ENCODE measurements at places on chromosomes 12 and 14.

GRCh38 chr14:47674543-47675465, 601 bp downstream of the MDGA2 start:
- no peak for DNase-seq

- DNase-seq: no peak
Measured at GRCh38 chr14:98244966-98245569, 1026.9 kb downstream of the BCL11B start.

- DNase-seq: no peak
Measured at GRCh38 chr12:117036547-117036946, 62.7 kb downstream of the TESC start.

- DNase-seq: no peak
Measured at GRCh38 chr12:114638790-114639435, 45.1 kb downstream of the TBX3 start.

GRCh38 chr14:23437133-23438100, 2.0 kb upstream of the MYH7 start:
- DNase-seq: no peak

- DNase-seq: no peak
Measured at GRCh38 chr12:60212159-60213000, 616.6 kb downstream of the SLC16A7 start.

DNA sequence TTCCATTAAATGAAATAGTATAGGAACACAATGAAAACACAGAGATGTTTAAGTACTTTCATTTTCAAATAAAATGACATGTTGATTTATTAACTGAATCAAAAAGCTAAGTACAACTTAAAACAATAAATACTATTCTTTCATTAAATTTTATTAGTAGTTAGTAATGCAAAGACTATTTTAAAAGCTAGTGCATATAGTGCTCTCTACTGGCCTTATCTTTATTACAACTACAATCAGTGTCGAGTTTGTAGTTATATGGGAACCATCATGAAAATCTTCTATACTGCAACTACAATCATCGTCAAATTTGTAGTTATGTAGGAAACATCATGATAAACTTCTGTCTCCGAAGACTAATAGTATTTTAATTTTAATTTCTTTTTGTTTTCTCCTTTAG, 8.9 kb upstream of the LIN7A start:
- DNase-seq: no peak

DNA sequence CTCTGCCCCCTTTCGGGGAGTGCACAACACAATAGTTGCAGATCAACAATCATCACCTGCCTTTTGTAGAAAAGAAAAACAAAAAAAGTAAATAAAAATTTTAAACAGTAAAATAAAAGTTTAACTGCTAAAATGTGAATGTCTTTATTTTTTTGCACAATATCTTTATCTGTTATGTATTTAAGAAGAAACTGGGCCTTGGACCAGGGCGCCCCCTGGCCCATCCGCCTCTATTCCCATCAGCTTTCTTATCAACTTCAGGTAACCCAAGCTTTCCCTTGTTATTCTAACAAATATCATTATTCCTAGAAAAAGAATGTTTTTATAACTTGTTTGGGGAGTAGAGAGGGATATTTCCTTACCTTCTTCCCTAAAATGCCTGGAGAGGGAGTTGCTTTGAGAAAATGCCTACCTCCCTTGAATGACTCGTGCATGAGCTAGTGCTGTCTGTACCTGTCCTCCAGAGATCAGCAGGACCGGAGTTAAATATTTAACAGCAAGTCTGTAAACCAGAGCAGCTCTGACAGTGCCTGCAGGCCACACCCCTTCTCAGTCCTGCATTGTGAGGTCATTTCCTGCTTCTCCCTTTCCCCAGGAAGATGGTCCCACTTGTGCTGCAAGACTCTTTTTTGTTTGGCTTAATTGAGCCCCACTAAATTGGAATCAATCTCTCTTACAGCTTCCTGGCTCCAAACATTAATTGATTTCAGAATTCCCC, 192.8 kb upstream of the RGS6 start:
- no peak for DNase-seq

DNA sequence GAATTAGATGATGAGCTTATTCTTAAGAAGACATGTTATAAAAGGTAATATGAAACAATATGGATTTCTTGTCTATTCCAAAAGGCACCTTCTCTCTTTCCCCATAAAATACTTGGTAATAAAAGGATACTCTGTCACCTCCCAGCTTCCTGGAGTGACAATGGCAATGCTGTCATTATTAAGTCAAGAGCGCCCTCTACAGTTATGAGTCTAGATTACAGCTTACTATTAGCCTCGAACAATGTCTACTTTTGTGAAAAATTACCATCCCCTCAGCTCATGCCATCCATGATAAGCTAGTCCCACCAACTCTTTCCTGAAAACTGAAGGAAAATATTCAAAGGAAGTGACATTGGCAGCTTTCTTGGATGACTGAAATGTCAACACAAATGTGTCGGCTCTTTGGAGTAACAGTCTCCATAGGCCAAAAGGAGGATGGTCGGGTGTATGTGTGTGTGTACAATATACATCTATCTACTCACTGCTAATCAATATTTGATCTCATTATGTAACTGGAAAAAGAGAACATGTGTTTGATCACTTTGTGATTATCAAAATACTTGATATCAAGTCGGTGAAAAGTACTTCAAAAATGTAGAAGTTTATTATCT, 48.7 kb upstream of the CDKN3 start:
- no peak for DNase-seq

DNA sequence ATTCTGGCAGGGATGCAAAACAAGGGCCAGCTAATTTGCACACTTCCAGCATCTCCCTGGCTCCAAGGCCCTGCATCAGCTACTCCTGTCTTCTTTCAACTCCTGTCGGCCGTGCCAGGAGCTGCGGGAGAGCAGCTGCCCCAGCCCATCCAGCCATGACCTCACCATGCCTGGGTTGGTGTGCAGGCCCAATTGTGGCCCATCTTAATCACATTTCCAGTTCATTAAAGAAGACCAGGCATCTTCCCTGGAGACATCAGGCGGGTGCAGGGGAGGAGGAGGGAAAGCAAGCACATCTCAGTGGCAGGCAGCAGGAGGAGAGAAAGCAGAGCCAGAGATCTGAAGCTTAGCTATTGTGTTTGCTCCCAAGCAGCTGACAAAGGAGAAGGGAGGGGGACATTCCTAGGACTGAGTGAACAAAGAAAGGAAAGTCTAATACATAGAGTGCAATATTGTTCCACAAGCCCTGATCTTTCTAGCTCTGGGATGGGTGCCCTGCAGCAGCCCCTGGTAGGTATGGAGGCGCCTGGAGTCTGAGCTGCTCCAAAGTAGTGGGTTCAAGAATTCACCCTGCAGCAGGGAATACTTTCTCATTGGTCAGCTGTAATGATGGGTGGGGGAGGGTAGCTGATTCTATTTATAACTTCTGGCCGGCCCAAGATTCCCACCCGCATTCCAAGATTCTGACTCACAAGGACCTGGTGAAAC, 40.1 kb downstream of the VWF start:
- no peak for DNase-seq

- no peak for DNase-seq
Measured at GRCh38 chr12:2690348-2691005, 104.3 kb upstream of the FKBP4 start.

GRCh38 chr14:101939646-101940170, 24.7 kb upstream of the DYNC1H1 start:
- no peak for DNase-seq

- no peak for DNase-seq
Measured at GRCh38 chr14:32709027-32709426, 229.7 kb upstream of the NPAS3 start.

DNA sequence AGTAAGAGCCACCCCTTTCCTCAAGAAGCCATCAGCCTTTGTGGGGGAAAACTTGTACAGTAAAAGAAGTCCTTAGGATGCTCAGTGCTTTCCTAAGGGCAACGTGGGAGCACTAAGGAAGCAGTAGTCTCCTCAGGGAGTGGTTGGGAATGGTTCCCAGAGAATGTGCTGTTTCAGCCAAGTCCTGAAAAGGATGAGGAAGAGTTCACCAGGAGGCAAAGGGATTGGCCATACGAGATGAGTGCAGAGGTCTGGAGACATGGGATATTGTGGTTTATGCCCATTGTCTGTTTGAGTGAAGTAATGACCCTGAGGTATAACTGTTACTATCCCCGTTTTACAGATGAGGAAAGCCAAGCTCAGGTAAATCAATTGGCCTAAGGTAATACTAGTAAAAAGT, 86.0 kb upstream of the ATF1 start:
- no peak for DNase-seq

DNA sequence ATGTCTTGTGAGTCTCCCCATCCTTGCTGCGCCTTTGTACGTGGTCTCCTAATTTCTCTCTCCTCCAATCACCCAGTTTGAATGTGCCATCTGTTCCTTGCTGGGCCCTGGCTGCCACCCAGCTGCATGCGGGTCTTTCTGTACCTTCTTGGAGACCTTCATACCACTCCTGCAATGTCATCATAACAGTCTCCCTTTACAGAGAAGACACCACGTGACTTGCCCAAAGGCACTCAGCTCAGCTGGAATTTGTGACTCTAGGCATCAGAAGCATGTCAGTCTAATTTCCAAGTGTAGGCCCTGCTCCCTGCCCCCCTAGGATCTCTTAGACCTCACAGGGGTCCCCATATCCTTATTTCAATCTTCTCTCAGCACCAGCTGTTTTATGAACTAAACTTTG, 284.2 kb downstream of the TTC8 start:
- DNase-seq: no peak

- no peak for DNase-seq
Measured at GRCh38 chr14:89856871-89857345, 97.6 kb downstream of the EFCAB11 start.

GRCh38 chr12:96719660-96720362, 187.2 kb upstream of the NEDD1 start:
- no peak for DNase-seq

DNA sequence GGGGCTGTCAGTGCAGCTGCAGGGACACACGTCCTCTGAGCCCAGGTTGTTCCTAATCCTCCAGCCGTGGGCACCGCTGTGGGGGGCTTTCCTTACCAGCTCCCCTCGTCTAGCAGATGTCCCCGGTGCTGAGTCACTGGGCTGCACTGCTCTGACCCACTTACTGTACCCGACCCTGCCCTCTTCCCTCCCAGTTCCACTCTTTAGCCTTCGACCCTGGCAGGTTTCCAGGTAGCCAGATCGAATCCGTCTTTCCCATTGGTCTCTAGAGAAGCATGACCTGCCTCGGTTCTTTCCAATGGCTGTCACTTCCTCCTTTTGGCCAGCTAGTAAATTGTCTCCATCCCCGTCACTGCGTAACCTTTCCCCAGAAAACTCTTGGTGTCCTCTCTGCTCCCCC, 48.4 kb downstream of the ELK3 start:
- no peak for DNase-seq

DNA sequence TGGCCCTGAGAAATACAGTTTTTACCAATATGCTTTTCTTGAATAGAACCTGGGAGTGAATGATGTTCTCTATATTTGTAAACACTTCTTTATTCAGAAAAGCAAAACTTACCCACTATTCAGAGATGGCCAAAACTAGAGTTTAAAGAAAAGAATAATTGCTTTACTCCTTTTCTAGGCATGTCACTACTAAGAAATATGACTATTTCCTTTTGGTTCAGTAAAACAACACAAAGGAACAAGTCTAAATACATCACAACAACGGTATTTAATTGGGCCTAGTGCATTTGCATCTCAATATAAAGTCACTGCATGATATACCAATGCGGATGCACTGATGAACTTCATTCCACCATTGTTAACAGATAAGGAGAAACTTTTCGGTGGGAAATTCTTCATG, 207.5 kb downstream of the FOXN3 start:
- no peak for DNase-seq

DNA sequence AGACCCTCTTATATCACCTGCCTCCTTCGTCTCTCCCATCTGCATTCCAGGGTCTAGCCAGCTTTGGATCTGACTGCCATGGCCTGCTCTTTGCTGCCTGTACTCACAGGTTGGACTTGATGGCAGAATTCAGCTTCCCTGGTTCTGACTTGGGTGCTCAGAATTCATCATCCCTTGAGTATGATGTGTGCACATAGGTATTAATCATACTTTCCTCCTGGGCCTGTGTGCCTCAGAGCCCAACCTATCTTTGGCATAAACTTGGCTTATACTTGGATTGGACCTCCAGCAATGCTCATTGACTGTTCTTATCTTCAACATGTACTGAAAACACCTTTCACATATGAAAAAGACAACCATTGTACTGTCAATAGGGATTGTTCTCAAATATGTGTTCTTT, 70.7 kb upstream of the LMNTD1 start:
- DNase-seq: no peak

GRCh38 chr12:68521848-68522502, 88.7 kb upstream of the RAP1B start:
- DNase-seq: no peak

GRCh38 chr14:92352158-92352985, 29.4 kb downstream of the SLC24A4 start:
- DNase-seq: no peak

DNA sequence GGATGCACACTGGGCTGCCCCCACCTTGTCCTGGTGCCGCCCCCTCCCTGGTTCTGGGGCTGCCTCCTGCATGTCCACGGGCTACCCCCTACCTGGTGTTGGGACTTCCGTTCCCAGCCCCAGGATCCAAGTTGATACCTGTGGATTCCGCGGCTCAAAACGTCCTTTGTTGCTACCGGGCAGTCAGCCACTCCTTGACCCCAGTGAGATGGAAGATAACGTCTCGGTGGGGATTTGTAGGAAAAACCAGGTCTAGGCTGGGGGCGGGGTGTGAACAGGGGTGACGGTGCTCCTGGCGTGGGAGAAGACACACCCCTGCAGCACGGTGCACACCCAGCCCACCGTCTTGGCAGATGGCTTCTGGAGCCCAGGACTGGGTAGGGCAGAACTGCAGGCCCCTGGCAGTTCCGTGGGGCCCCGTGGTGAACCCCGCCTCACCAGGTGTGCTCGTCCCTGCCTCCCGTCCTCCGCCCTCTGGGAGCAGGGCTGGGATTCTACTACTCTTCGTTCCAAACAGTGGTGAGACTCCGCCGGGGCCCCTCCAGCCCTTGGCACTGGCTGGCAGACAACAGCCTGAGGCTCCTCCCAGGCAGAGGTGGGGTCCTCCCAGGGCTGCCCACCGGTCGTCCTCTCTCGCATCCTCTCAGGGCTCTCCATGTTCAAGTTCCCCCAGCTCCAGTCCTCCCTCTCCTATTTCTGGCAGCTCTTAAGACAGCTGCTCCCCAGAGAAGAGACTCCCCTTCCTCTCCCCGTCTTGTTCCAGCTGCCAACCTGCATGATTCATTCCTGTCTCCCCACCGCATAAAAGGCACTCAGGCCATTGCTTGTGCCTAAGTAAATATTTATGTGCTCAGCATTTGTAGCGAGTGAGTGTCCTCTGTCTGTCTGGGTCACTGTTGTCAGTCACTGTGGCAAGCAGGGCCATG, 75.5 kb downstream of the FBXL14 start:
- DNase-seq: no peak

GRCh38 chr12:98439471-98439951, 75.9 kb upstream of the TMPO start:
- DNase-seq: no peak

DNA sequence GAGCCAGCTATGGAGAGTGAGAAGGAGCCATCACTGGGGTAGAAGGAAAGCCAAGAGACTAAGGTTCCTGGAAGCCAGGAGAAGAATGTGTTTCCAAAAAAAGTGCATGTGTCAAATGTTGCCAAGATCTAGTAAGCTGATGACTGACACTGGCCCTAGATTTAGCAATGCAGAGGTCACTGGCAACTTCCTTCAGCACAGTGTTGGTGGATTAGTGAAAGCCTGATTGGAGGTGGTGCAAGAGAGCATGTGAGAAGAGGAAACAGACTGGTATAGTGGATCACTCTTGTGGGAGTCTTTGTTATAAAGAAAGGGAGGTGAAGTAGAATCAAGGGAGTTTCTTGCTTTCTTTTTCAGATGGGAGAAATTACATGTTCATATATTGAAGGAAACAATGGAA, 34.1 kb upstream of the CHGA start:
- no peak for DNase-seq
